ENCODE measurements at places on chromosomes 4 and X. TPM values are rescaled to one million over a fixed set of nuclear protein-coding genes. Genes with fewer than 3 reads are reported as not detected.

PCDH10 gene
- 2.5 TPM for total RNA-seq

SRPX gene
- total RNA-seq = 7.1 TPM

ADH1A gene
- total RNA-seq = not detected

VCX3B gene
- not detected for total RNA-seq

FAAH2 gene
- 51.1 TPM for total RNA-seq

RAB33A gene
- not detected for total RNA-seq

AFM gene
- not detected for total RNA-seq

TLR10 gene
- not detected for total RNA-seq

ZCCHC18 gene
- total RNA-seq = not detected

GABRB1 gene
- total RNA-seq = 1.3 TPM

ZNF674 gene
- 1.2 TPM for total RNA-seq

UNC5C gene
- not detected for total RNA-seq

NAP1L3 gene
- total RNA-seq = 3.1 TPM

ADH7 gene
- not detected for total RNA-seq

SSX5 gene
- not detected for total RNA-seq

RRAGB gene
- 20.2 TPM for total RNA-seq

VSIG1 gene
- total RNA-seq = 0.91 TPM

ARAP2 gene
- total RNA-seq = 2.1 TPM

ADD1 gene
- 132 TPM for total RNA-seq

PDGFRA gene
- 0.41 TPM for total RNA-seq

EPHA5 gene
- total RNA-seq = not detected

BMP3 gene
- total RNA-seq = not detected

S100P gene
- not detected for total RNA-seq

LEF1 gene
- not detected for total RNA-seq

C1QTNF7 gene
- not detected for total RNA-seq

RNF175 gene
- not detected for total RNA-seq

SCML2 gene
- 3.3 TPM for total RNA-seq

FAM114A1 gene
- total RNA-seq = 63.7 TPM

C4orf46 gene
- total RNA-seq = 7.7 TPM

FAM9B gene
- total RNA-seq = not detected

CITED1 gene
- not detected for total RNA-seq

ARHGEF38 gene
- total RNA-seq = not detected

CLNK gene
- not detected for total RNA-seq

SCOC gene
- total RNA-seq = 56.7 TPM

C4orf50 gene
- total RNA-seq = 0.07 TPM

FGA gene
- total RNA-seq = not detected

EXOC1L gene
- not detected for total RNA-seq

CHIC2 gene
- 29.6 TPM for total RNA-seq

CSTF2 gene
- total RNA-seq = 28.2 TPM

HTRA3 gene
- not detected for total RNA-seq

ANXA3 gene
- total RNA-seq = 64.7 TPM

NWD2 gene
- total RNA-seq = not detected

EDA2R gene
- 6.5 TPM for total RNA-seq

CT45A7 gene
- not detected for total RNA-seq

CLIC2 gene
- 0.43 TPM for total RNA-seq

PQBP1 gene
- total RNA-seq = 86.5 TPM

OPRPN gene
- total RNA-seq = not detected

MAGEA9B gene
- not detected for total RNA-seq

GATA1 gene
- not detected for total RNA-seq

ZNF157 gene
- not detected for total RNA-seq

ANKRD37 gene
- total RNA-seq = 36.6 TPM

NUDT11 gene
- 10.9 TPM for total RNA-seq

RUFY3 gene
- total RNA-seq = 42.9 TPM

Data from Caki2 (cell line).